ENCODE measurements at places on chromosomes 4 and X. TPM values are rescaled to one million over a fixed set of nuclear protein-coding genes. Genes with fewer than 3 reads are reported as not detected.

- no peak overlapping the region for H3K27ac ChIP-seq
- H3K4me3 ChIP-seq = no peak overlapping the region
- no peak for DNase-seq
- no peaks in the 10 kb centered on the region for H3K36me3 ChIP-seq
Observed at GRCh38 chr4:107531927-107532326, 188.1 kb downstream of the PAPSS1 start.

GRCh38 chrX:80751456-80751855 lies 58.2 kb downstream of the BRWD3 start:
- DNase-seq = no peak
- H3K27ac ChIP-seq = no peak overlapping the region
- no peaks in the 10 kb centered on the region for H3K36me3 ChIP-seq
- H3K4me1 ChIP-seq = no peaks in the 10 kb centered on the region
- no peak overlapping the region for H3K4me3 ChIP-seq

DNA sequence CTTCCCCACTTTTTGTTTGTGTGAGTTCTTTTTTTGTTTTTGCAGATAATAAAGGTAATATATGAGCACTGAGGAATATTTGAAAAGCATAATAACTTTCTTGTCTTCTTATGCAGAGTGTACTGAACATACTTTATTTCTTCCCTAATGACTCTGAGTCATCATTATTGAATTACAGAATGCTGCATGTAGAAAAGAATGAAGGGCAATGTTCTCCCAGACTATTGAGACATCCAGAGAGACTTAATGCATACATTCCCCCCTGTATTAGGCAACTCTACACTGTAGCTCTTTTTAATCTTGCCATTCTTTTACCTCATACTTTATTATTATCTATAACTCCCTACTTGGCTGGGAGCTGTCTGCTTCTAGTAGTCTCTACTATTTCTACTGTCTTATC lies 240.5 kb upstream of the ANKRD50 start:
- no peak for DNase-seq
- H3K4me3 ChIP-seq = no peak overlapping the region
- H3K4me1 ChIP-seq = no peaks in the 10 kb centered on the region
- H3K27me3 ChIP-seq = no peaks in the 10 kb centered on the region

DMD gene
- total RNA-seq = 7.4 TPM

Data from H1 (cell line).